ENCODE measurements at places on chromosomes 5 and 9. TPM values are rescaled to one million over a fixed set of nuclear protein-coding genes. Genes with fewer than 3 reads are reported as not detected.

The SNX24 gene
- 43.0 TPM for total RNA-seq

The IFNA21 gene
- total RNA-seq = not detected

The FAM163B gene
- not detected for total RNA-seq

The IL4 gene
- total RNA-seq = not detected

The EDIL3 gene
- 21.5 TPM for total RNA-seq

The TBC1D13 gene
- total RNA-seq = 11.9 TPM

The COL23A1 gene
- total RNA-seq = 3.6 TPM

The ARL14EPL gene
- not detected for total RNA-seq

The ANKRD34B gene
- not detected for total RNA-seq

DNA sequence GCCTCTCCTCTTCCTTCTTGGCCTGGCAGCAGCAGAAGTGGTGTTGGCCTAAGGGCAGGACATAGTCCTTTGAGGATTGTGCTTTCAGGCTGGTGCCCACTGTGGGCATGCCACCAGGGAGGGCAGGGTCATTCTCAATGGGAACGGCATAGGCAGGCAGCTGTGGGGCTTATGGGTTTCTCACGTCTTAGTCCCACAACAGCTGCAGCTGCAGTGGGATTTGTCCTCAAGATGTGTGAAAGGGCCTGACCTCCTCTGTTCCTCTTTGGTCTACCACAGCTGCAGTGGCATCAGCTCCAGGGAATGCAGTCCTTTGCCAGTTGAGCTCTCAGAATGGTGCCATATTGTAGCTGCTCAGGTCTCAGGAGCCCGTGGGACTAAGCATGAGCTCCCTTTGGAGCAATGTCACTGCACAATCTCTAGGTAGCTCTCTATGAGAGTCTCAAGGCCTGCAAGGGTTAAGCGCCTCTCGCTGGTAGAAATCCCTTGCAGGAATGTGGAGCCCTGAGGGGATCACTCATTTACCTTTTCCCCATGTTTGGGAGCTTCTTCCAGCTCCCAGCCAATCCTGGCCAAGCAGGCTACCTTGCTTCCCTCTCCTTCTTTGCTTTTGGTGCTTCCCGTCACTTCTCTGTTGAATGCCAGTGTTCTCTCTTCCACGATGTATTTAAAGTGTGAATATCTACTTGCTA is 104.8 kb downstream of the GNA14 start:
- DNase-seq = no peak

GRCh38 chr5:154364771-154365170 is 81.0 kb upstream of the SAP30L start:
- DNase-seq = no peak

DNA sequence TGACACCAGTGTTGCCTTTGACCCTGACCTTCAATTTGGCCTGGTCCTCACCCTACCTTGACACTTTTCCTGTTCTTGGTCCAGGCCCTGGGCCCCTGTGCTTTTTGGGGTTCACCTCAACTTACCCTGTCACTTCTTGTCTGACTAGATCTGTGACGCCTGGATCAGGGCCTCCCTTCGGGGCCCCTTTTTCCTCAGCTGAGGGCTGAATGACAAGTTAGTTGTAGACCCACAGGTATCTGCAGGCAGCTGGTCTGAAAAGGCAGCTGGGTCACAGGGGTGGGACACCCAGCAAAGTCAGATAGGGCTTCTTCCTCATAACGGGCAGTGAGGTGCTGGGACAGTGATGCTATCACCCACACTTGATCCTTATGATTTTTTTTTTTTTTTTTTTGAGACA is 10.0 kb upstream of the MYORG start:
- no peak for DNase-seq

- no peak for DNase-seq
These were observed 156.4 kb downstream of the SPOCK1 start for GRCh38 chr5:137342764-137343163.

GRCh38 chr9:10274988-10275387 is 337.8 kb downstream of the PTPRD start:
- no peak for DNase-seq

- no peak for DNase-seq
These were observed 83.2 kb upstream of the TBCA start for GRCh38 chr5:77859306-77859705.

DNA sequence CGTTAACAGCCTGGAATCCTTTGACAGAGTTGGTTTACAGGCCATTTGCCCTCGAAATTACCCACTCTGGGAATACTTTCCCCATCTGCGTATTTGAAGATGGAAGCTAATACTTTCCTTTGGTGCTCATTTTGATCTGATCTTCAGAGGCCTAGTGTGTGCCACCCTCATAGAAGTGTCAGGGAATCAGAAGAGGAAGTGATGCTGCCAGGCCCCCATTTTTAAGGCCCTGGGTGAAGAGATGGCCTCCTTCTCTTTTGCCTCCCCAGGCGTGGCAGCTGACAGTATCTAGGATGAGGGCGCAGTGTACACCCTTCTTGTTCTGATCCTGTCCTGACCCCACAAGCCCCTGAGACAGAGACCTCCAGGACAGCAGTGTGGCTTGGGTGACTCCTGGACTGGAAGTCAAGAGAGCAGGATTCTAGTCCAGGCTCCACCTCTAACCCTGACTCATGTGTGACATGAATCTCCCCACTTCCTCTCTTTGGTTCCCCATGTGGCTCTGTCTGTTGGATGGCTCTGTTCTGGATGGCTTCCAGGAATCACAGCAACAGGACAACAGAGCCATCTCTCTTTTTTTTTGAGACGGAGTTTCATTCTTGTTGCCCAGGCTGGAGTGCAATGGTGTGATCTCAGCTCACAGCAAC is 27.8 kb downstream of the CSF1R start:
- DNase-seq = peak; percentile 59

GRCh38 chr9:108039012-108039411 is 549.4 kb upstream of the KLF4 start:
- DNase-seq = no peak

GRCh38 chr9:16526380-16526779 is 344.1 kb downstream of the BNC2 start:
- DNase-seq = no peak

GRCh38 chr5:121325930-121326329 is 525.8 kb upstream of the FTMT start:
- no peak for DNase-seq

- no peak for DNase-seq
These were observed 89.8 kb upstream of the ELL2 start for GRCh38 chr5:96051401-96051830.

- no peak for DNase-seq
These were observed 44.3 kb downstream of the SLC28A3 start for GRCh38 chr9:84296146-84296843.

GRCh38 chr9:137772281-137772873 is 105.2 kb upstream of the CACNA1B start:
- no peak for DNase-seq

DNA sequence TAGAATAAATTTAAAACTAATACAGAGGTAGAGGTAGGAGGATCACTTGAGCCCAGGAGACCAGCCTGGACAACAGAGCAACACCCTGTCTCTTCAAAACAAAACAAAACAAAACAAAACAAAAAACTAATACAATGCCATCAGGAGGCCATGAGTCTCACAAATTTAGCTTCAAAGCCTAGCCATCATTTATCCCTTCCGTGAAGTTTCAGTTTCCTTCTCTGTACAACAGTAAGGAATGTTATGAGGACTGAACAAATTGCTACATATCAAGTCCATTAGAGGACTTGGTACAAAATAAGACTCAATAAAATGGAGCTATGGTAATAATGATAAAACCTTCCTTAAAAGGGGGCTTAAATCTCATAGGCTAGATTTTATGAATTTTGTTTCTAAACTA is 60.8 kb downstream of the MAPKAP1 start:
- no peak for DNase-seq

DNA sequence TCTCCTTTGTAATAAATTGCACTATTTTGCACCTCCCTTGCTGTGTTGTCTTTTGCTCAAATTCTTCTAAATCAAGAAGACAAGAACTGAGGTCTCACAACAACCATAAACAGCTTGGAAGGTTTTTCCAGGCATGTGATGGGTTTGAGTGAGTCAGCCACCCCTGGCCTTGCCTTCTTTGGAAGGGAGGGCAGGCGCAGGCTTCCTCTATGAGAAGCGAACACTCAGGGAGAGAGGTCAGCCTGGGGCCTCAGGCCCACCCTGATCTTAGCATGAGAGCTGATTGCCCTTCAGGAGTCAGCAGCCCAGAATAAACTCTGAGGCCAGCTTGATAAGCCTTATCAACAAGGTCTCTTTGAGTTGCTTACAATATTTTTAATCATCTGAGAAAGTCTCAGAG is 31.6 kb downstream of the S1PR3 start:
- no peak for DNase-seq

GRCh38 chr5:153610009-153610408 is 119.5 kb downstream of the GRIA1 start:
- DNase-seq = no peak

DNA sequence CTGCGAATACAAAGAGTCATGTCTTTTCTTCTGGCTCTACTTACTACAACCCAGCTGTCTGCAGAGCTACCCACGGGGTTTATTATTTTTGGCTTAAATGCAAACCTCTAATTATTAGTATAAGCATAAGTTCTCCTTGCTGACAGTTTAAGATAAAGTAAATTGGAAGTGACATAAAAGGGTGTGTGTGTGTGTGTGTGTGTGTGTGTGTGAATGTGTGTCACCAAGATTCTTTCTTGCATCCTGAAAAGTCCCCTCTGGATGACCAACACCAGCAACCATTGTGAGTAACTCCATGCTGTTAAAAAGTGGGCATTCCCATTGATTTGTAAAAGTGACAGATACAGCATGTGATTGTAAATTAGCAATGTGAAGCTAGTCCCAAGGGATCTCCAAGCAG is 803.8 kb upstream of the ZNF608 start:
- DNase-seq = no peak

DNA sequence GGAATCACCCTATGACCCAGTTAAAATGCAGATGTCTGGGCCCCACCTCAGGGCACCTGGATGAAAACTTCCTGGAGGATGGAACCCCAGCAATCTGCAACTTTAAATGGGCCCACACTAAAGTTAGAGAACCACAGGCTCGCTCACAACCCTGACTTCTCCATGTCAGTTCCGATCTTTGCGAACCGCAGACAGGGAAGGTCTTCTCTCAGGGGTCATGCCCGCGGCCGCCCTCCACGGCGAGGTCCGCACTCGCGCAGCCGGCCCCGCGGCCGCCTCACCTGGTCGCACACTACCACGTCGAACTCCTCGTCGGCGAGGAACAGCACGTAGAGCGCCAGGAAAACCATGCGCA is 499 bp downstream of the ALG2 start:
- no peak for DNase-seq

GRCh38 chr5:78961743-78962142 is 23.4 kb downstream of the ARSB start:
- no peak for DNase-seq

- DNase-seq = no peak
These were observed 359.1 kb upstream of the DAB2 start for GRCh38 chr5:39783756-39784421.

GRCh38 chr5:9105851-9106250 is 440.0 kb downstream of the SEMA5A start:
- DNase-seq = no peak

Measured in suprapubic skin (tissue), 4 donors.